Vagina (tissue), 2 donors: ENCODE measurements at places on chromosomes 16 and 17.

DNA sequence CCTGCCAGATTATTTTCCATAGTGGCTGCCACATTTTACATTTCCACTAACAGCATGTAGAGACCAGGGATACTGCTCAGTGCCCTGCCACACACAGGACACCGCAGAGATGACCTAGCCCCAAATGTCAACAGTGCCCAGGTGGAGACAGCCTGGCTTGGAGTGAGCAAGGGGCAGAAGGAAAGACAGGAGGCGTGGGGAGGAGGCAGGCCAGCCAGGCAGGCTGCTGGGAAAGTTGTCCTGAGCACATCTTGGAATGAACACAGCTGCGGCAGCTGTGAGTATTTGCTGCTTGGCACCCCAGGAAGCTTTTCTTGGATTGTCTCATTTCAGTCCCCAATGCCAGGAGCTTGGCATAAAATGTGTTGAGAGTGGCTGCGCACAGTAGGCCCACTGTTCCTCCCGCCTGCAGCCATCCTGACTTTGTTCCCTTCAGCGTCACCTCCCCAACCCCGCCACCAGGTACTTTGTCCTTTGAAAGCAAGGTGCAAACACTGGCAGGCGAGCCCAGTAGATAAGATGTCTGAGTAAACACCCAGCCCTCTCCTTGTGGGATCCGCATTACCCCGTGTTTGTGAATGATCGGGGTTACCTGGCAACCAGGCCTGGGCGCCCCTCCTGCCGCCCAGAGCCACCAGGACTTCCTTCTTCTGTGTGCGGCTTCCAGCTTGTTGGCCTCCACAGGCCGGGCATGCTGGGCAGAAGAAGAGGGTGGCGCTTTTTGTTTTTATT is 114.0 kb downstream of the CMIP start:
- DNase-seq = no peak

GRCh38 chr16:3458278-3458851 is 14.9 kb downstream of the NAA60 start:
- no peak for DNase-seq

DNA sequence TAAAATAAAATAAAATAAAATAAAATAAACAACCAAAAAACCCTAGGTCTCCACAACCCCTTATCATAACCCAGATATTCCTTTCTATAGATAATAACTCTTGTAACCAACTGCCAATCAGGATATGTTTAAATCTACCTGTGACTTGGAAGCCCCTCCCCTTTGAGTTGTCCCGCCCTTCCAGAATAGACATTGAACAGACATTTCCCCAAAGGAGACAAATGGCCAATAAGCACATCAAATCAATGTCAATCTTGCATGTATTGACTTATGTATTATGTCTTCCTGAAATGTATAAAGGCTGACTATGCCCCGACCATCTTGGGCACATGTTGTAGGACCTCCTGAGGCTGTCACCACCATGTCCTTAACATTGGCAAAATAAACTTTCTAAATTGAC is 1.5 kb upstream of the MAPK7 start:
- DNase-seq = no peak

GRCh38 chr17:49631496-49631895 is 46.4 kb downstream of the SPOP start:
- DNase-seq = no peak

- no peak for DNase-seq
Measured at GRCh38 chr17:37570527-37571093, 38.6 kb downstream of the SYNRG start.
